ENCODE measurements at places on chromosomes 16 and 17.

DNA sequence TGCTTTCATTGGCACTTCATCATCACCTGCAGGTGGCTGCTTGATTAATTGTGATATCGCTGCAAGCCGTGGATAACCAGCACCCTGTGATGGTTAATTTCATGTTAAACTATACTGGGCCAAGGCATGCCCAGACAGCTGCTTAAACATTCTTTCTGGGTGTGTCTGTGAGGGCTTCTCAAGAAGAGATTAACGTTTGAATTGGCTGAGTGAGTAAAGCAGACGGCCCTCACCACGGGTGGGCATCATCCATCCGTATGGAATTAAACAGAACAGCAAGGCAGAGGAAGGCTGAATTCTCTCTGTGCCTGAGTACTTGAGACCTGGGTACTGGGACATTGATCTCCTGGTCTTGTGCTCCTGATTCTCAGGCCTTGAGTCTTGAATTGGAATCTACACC, 7.1 kb upstream of the ZNF213 start:
- no peak for DNase-seq

GRCh38 chr17:79668344-79669250, 57.7 kb upstream of the RBFOX3 start:
- DNase-seq, result no peak

- no peak for DNase-seq
Measured at GRCh38 chr17:39057701-39058206, 90.6 kb upstream of the FBXO47 start.

GRCh38 chr16:57192146-57192545, 6.0 kb downstream of the RSPRY1 start:
- DNase-seq, result no peak

DNA sequence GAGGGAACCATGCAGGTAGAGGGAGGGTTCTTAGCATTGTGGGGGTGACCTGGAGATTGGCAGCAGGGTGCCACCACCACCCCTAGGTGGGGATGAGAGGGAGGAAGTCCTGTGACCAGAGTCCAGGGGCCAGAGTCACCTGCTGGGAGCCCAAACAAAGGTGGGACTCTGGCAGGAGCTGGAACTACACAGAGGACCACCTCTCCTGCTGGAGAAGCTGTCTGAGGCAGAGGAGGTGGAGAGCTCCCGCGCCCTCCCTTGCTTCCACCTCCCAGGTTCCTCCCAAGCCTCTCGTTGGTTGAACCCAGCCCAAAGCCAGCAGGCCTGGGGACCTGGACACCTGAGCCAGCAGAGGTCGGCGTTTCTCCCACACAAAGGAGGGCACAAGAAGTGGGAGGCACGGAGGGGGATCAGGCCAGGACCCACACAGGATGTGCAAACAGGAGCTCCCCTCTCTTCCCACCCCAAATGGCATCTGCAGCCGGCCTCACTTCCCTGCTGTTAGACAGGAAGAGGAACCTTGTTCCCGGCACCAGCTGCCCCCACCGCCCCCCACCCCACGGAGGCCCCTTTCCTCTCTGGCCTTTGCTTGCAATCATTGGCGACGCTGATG, 154.6 kb downstream of the SEC14L1 start:
- DNase-seq, result no peak

- DNase-seq, result no peak
Measured at GRCh38 chr16:30722443-30722842, 23.5 kb downstream of the SRCAP start.

- DNase-seq, result no peak
Measured at GRCh38 chr17:33302394-33302793, 9.3 kb upstream of the ASIC2 start.

GRCh38 chr16:4544473-4544872, 5.9 kb upstream of the CDIP1 start:
- no peak for DNase-seq

DNA sequence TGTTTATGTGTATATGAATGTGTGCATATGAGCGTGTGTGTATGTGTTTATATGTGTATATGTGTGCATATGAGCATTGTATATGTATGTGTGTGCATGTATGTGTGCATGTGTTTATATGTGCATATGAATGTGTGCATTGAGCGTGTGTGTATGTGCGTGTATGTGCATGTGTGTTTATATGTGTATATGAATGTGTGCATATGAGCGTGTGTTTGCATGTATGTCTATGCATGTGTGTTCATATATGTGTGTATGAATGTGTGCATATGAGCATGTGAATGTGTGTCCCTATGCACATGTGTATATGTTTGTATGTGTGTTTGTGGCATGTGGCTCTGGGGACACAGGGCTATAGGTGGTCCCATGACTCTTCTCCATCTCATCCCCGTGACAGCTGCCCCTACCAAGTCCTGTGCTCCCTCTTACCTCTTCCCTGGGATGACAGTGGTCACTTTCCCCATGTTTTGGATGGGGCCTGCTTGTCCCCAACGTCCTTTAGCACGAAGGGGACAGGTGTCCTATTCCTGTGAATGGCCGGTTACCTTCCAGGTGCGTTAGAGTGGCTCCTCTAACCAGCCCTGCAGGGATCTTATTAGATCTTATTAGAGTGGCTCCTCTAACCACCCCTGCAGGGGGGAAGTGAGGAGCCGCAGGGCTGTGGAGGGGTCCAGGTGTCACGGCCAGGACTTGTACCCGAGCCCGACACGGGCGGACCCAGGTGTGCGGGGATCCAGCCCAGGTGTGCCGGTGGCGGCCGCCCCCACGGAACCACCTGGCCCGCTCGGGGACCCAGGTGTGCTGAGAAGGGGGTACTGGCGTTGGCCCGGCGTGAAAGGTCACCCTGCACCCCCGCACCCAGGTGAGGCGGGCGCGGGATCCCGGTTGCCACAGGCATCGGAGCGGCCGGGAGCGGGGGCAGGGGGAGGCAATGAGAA, 105.6 kb downstream of the SEC14L1 start:
- DNase-seq, result no peak

DNA sequence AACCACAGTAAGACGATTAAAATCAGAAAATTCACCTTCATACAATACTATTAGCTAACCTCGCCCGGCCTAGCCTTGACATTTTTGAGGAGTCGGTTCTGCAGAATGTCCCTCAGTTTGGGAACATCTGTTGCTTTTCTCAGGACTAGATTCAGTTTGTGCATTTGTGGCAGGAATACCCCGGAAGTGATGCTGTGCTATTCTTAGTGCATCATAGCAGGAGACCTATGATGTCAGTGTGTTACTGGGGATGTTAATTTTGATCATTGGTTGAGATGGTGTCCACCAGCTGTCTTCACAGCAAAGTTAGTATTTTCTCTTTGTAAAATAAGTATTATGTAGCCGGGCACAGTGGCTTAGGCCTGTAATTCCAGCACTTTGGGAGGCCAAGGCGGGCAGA, 21.5 kb upstream of the HELZ start:
- no peak for DNase-seq

DNA sequence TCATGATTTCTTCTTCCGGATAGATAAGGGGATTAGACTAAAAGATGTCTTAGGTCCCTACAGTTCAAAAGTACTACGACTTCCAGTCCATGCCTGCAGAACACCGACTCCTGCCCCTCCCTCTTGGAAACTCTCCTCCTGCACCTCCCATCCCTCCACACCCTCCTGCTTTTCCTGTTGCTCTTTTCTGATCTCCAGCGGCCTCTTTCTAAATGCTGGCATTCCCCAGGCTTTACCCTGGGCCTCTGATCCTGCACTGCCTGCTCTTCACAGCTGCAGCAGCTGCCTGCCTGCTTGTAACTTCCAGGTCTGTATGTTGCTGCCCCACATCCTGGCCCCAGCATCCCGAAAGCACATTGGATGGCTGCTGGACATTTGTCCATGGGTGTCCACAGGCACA, 154.2 kb downstream of the KCNJ12 start:
- DNase-seq, result no peak

GRCh38 chr16:51321251-51321650, 170.2 kb upstream of the SALL1 start:
- no peak for DNase-seq

GRCh38 chr17:74380086-74380958, 13.0 kb downstream of the GPR142 start:
- no peak for DNase-seq
